ENCODE measurements at places on chromosomes 4 and X.

DNA sequence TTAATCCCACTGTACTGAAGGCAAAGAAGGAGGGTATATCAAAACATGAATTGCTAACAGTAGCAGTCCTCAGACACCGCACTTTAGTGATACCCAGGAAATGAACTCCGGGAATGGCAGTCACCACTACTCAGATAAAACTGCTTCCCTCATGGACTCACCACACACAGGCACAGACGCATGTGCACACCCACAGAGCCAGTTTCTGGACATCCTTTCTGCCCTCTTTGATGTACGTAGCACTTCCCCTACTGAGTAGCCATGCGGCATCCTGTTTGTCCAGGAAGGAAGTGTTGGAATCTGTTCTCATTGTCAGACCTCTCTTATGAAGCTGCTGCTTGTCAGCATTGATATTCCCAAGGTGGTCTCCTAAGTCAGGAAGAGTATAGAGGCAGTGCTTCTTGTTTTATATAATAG is 95.7 kb downstream of the DCLK2 start:
- no peak for DNase-seq

DNA sequence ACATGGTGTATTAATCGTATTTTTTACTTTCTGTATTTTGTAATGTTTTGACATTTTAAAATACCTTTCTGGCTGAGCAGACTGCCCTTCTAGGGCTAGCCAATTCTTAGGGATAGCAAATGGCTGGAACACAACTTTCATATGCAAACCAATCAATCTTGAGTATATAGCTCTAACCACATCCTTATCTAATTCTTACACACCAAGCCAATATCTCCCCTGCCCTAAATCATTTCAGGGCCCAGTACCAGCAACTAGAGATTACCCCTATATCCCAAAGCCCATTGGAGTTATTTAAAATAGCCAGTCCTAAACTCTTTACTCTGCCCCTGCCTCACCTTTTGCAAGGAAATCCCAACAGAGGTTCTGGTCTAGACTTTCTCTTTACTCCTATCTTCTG is 58.3 kb downstream of the INTS12 start:
- DNase-seq = no peak

DNA sequence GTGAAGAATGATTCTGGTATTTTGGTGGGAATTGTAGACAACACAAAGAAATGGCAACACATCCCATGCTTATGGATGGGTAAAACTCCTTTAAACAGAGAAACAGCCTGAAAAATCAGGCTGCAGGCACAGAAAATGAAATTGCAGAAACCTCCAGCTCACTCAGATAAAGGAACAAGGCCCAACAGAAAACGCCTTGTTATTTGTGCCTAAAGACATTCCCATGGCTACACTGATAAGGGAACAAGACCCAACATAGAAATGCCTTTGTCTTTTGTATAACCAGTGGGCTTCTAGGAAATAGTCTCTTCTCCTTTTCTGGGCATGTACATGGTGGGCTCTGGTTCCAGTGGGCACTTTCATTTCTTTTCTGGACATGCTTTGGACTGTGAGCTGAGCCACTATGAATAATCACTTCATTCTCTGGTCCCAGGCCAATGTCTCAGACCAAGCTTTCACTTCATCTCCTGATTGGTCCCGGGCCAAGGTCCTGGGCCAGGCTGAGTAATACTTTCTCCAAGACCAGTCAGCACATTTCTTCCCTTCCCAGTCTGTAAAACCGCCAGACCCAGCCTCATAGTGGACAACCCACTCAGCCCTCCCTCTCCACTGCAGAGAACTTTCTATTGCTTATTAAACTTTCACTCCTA is 160.5 kb downstream of the TBX22 start:
- no peak for DNase-seq

- DNase-seq = no peak
Measured at GRCh38 chr4:41207291-41207831, 7.0 kb downstream of the APBB2 start.

- DNase-seq = no peak
Measured at GRCh38 chr4:168717847-168718246, 221.0 kb downstream of the PALLD start.

DNA sequence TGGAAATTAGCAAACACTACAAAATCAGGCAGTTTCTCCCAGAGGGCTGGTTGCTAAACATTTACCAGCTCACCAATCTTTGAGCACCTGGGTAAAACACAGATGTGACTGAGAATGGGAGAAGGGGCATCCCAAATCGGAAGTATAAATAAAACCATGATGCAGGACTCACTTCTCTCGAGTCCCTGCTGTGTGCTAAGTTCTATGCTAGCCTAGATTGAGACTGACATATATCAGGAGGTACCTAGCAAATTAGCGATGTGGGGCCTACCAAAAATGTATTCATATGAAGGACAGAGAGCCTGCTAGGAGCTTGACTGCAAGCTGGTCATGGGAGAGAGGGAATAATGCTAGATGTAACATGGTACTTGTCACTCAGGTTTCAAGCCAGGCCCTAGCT is 171.9 kb upstream of the PGRMC2 start:
- DNase-seq = no peak

- DNase-seq = no peak
Measured at GRCh38 chr4:10093801-10094552, 22.6 kb downstream of the WDR1 start.

GRCh38 chr4:101464596-101464995 is 117.3 kb upstream of the PPP3CA start:
- no peak for DNase-seq

DNA sequence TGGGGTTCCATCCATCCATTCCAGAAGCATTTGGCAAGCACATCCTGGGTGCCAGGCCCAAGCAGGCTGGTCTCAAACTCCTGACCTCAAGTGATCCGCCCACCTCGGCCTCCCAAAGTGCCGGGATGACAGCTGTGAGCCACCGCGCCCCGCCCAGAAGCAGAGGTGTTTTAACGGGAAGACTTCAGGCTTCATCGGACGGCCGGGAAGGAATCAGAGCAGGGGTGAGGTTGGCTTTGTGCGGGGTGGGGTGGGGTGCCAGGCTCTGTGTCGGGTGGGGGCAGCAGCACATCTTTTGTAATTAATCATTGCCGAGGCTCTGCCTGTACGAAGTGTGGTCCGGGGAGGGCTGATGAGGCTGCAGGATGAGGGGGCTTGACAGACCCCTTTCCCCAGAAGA is 5.1 kb upstream of the SLC25A6 start:
- DNase-seq = no peak

- DNase-seq = no peak
Measured at GRCh38 chr4:107071108-107071507, 35.0 kb upstream of the DKK2 start.

GRCh38 chrX:56289449-56289848 is 57.3 kb downstream of the KLF8 start:
- DNase-seq = no peak

DNA sequence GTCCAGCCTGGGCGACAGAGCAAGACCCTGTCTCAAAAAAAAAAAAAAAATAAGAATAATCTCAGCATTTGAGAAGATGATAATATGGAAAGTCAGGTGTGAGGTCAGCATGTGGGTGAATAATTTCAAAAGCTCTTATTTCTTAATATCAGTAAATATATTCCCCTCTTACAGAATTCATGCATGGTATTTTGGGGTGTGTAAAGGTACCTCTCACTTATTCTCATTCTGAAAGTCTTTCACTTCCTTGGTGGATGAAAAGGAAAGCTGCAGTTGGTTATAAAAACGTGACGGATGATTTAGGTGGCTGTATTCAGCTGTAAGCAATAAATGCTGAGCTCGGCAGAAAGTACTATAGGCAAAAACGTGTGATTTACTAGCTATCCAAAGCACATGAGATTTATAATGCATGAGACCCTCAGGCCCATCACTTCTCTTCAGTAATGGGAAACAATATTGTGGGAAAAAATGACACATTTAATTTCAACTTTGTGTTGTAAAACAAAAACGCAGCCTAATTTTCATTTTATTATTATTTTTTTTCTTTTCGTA is 353.2 kb upstream of the MAGEB2 start:
- no peak for DNase-seq

- no peak for DNase-seq
Measured at GRCh38 chrX:107102980-107103379, 15.6 kb downstream of the RBM41 start.

DNA sequence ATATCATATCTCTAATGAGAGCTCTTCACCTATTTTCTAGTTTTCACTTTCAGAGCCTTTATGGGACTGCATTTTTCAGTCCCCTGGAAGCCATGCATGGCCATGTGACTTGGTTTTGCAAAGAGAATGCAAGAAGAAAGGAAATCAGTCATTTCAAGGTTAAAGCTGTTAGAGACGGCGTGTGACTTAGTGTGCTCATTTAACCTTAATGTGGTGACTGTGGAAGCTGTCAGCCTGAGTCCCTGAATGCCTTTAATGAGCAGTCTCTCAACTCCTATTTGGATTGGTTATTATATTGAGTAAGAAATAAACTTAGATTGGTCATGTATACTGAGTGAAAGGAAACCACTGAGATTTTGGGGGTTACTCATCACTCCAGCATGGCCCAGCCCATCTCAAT is 212.7 kb downstream of the KCNIP4 start:
- DNase-seq = no peak

DNA sequence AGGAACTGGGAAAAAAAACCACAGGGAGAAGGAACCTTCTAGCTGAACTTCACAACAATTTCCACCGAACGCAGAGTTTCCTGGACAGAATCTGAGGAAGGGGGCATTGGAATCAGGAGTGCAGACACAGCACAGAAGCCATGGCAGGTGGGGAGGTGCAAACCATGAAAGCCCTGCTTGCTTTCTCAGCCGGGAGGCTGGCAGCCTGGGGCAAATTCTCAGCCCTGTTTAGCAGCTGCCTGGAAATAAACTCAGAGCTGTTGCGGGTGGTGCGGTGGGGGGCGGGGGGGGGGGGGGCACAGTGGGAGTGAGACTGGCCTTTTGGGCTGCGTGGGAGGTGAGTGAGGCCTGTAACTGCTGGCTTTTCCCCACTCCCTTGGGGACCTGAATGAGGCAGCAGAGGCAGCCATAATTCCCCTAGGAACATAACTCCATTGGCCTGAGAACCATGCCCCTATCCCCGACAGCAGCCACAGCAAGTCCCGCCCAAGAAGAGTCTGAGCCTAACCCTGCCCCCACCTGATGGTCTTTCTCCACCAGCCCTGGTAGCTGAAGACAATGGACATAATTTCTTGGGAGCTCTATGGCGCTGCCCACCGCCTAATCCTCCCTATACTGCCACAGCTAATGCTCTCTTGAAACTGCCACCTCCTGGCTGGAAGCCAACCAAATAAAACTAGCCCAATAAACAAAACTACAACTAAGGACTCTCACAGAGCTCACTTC is 176.3 kb downstream of the FAM13A start:
- no peak for DNase-seq

- no peak for DNase-seq
Measured at GRCh38 chrX:2162695-2163094, 338.1 kb downstream of the DHRSX start.

DNA sequence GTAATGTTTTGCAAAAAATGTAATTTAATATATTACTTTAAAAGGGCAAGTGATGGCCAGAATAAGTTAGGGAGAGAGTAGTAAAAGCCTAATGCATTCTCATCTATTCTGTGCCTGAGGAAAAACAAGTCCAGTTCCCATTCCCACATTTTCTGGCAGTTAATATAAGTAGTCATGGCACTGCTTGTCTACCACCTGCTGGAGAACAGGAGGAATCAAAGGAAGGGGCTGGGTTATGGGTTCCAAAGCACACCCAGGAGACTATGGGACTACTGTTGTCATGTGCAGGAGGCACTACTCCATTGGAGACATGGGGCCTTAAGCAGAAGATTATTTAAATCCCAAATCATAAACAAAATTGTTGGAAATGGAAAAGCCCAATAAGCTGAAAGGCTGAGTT is 2618.6 kb downstream of the ARAP2 start:
- DNase-seq = no peak

DNA sequence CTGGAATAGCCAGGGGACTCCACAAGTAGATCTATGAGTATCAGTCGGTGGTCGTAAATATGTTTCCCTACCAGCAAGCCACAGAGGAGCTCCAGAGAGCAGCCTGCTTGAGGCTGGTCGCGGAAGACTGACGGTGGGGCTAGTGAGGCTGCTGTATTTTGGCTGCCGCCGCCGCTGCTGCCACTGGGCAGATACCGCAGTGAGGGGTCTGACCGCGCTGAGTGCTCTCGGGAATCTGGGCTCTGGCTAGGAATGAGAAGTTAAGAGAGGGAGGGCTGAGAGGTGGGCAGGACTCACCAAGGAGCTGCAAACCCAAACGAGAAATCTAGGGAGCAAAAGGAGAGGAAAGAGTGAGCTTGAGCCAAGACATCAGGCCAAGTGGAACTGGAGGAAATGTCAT is at the start of gene EXOC1L:
Gene EXOC1L (plus strand): TSS at position 157 of the 400 bp plus-strand sequence. CDS start 237 bp downstream, at position 394.
- DNase-seq = peak; percentile 2

GRCh38 chrX:22882543-22882942 is 117.2 kb upstream of the DDX53 start:
- no peak for DNase-seq

Measured in hypothalamus (tissue), 51 donors.